AG09319 (cell line): ENCODE measurements at places on chromosomes 11 and 22.

GRCh38 chr11:57335023-57335342 lies 709 bp downstream of the SSRP1 start:
- no peak for DNase-seq

DNA sequence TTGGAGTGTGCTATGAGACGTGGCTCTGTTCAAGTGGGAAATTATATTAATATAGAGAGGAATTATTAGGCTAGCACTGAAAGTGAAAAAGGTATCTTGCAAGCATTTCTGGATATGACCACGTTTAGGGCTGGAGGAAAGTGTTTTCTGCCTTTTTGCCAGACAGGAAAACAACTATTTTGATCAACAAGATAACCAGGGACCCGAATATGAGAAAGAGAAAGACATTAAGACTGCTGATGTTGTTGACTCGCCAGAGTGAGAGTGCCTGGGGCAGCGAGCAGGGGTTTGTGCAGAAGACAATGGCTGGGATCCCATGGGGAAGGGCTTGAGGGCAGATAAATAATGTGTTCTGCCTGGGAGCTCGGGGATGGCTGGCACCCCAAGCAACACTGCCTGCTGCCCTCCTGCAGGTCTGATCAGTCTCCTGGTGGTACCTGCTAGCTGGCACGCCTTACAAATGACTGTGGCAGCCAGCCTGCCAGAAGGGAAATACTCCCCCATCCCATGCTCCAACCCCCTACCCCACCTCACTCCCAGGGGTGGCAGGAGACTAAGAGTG lies 23.1 kb upstream of the CHST1 start:
- DNase-seq = no peak

DNA sequence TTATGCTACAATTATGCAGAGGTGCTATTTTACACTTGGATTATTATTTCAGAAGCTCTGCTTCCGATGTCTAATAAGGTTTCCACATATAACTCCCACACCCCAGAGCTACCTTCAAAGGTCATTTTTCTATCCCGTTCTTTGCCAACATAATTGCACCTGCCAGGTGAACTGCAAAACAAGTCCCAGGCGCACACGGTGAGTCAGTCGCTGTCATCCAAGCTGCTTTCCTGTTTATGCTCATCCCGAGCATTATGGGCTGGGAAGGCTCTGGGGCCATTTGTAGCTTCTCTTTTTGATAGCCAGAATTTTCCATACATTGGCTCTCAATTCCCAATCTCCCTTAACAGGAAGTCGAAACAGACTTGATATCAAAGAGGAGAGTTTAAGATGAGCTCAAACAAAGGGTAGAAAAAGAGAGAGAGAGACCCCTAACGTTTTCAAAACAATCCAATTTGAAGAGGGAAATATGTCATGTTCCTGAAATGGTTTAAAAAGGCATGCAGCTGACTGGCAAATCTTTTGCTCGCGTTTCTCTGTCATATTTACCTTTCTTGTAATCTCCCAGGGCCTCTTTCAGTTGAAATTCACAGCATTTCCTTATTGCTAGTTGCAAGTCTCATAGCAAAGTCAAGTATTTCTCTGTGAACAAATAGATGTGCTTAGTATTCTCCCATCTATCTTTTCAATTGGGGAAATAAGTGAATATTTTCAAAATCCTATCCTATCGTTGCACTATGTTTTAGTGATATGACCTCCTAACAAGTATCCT lies 815.9 kb downstream of the KCNA4 start:
- DNase-seq = no peak

DNA sequence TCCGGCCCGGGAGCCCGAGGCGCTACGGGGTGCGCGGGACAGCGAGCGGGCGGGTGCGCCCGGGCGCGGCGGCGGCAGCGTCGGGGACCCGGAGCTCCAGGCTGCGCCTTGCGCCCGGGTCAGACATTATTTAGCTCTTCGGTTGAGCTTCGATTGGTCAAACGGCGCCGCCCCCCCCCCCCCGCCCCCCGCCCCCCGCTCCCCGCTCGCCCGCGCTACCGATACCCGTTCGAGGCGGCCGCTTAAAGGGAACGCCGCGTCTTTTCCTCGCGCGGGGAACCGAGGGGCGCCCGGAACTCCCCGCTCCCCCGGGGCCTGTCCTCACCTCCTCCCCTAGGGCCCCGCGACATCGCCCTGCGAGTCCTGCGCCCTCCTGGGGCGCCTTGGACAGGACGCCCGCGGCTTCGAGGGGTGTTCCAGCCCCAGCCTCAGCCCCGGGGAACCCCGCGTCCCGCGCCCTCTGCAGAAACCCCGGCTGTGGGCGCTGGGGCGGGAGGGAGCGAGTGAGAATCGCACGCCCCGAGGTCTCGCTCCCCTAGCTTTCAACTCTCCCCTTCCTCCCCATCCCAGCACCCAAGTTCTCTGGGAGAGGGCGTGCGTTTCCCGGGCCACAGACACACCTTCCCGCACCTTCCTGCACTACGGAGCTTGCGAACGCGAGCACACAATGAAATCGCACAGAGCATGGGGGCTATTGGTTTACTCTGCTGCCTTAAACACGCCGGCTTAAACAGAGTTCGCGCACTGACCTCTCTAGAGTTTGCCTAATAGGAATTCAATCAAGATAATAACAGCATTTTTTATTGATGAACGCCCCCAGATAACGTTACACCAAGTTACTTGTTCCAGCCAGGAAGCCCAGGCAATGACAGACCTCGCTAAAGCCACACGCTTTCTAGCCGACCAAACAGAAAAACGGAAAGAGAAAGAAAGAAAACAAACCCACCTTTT lies at the start of gene BDNF:
BDNF (minus strand) TSS at position 105 of the 951 bp plus-strand sequence. CDS start 41,891 bp downstream, outside the sequence.
- no peak for DNase-seq

GRCh38 chr22:35553341-35553740 lies 12.7 kb downstream of the RASD2 start:
- DNase-seq = no peak

GRCh38 chr11:65505466-65506289 lies 6.8 kb downstream of the MALAT1 start:
- DNase-seq = no peak

GRCh38 chr22:32823024-32823730 lies 21.7 kb downstream of the TIMP3 start:
- DNase-seq = no peak

GRCh38 chr11:112451250-112451649 lies 190.6 kb upstream of the PLET1 start:
- no peak for DNase-seq

DNA sequence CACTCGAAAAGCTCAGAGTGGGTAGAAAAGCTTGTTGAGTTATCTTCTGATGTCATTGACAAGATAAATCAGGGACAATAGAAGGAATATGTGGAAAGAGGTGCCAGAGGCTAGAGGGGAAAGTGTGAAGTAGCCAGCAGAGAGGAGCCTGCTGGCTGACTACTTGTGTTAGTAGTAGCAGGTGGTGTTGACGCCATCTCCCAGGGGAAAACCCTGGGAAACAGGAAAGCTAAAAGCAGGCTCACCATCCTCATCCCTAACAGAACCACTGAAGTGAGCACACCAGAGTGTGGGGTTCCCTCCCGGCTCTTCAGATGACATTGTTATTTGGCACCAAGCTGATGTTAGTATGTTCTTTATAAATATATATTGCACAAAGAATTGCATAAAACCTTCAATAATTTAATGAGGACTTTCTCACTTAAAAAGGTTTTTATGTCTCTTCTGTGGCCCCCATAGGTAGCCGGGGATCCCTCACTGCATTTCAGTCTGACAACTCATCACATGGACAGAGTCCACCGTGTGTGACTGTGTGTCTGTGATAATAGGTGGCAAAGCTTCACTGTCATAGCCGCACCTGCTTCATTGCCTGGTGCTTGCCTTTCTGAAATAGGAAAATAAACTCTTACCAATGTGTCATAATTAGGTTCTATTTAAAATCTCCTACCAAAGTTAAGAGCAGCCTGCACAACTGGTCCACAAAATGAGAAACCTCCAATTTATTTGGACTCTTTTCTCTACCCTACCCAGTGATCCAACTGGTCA lies 63.2 kb upstream of the TOP3B start:
- no peak for DNase-seq

DNA sequence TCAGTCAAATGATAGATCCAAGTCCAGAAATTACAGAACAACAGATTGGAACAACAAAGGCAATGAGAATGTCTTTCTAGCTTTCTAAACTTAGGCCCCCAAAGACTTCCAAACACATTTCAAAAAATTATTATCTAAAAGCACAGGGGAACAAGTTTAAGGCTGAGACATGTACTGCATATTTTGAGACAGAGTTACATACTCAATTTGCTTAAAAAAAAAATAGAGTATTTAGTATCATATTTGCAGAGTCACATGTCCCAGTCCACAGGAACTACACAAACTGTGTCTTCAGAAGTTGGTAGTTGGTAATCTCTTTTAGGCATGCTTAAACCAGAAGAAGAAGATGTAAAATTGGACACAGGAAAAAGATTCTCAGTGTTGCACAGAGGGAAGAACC lies 127.2 kb downstream of the MAML2 start:
- DNase-seq = no peak

DNA sequence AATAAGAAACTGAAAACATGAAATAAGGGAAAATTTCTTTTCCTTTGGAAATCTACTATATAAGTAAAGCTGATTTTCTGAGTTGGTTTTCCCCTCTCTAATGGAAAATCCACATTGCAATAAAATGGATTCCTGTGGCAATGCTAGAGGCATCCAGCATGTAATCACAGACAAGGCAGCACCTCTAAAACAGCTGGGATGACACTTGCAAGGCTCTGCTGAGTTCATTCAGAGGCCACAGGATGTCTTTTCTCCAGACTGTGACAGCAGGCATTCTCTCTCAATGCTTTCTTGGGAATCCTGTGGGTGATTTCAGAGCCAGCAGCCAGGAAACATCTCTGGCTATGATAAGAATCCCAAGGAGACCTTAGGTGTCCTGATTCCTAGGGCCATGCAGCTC lies 201.3 kb upstream of the BLID start:
- no peak for DNase-seq

GRCh38 chr11:76830639-76831327 lies 29.9 kb upstream of the ACER3 start:
- DNase-seq = peak; percentile 57

DNA sequence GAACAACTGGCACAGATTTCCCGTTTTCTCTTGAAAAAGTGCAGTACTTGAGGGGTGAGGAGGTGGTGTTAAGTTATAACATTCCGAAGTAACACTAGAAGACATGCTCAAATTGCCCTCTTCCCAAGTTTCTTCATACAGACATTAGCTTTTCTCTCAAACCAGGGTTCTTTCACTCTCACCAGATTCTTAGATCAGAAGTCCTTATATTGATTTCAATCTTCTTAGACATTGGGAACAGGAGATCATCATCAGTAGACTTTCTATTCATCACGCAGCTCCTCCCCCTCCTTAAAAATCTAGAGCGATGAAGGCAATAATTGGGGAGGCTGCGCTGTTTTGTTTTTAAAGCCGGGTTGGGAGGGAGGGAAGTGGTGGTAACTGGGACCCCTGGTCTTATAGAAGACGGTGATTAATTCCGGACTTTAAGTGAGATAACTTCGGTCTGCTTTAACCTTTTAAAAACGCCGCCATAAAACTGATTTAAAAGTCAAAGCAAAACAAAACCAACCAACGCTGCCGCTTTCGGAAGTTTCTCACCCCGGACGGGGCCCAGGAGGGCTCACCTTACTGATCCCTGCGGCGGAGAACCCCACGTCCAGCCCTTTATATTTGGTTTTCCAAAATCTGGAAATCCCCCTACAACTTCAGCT lies 665 bp downstream of the USP28 start:
- no peak for DNase-seq

GRCh38 chr22:18063306-18063705 lies 14.5 kb upstream of the PEX26 start:
- no peak for DNase-seq

- no peak for DNase-seq
Observed at GRCh38 chr11:16921019-16921418, 93.2 kb downstream of the PLEKHA7 start.

DNA sequence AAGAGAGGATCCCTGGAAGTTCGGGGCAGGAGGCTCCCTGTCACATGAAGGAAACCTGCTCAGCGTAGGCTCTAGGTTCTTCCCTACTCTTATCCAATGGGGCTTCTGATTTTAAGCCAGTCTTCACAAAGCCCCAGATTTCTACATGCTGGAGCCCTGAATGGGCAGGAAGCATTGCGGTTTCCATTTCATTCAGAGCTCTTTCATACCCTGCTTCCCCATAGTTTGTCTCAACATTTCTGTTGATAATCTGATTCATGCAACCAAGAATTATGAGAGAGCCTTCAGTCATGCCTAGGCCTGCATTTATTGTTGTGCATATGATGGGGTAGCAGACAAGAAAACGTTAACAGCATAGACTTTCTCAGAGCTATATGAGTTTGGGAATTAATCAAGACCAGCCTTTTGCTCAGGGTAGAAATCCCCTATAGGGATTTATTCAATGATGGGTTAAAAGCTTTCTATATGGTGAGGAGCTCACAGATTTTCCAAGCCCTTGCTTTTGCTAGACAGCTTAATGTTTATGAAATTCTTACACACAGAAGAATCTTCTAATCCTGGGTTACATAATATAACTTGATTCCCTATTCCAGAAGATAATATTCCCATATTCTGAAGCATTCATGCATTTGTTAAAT lies 15.9 kb downstream of the OR51B4 start:
- DNase-seq = no peak

DNA sequence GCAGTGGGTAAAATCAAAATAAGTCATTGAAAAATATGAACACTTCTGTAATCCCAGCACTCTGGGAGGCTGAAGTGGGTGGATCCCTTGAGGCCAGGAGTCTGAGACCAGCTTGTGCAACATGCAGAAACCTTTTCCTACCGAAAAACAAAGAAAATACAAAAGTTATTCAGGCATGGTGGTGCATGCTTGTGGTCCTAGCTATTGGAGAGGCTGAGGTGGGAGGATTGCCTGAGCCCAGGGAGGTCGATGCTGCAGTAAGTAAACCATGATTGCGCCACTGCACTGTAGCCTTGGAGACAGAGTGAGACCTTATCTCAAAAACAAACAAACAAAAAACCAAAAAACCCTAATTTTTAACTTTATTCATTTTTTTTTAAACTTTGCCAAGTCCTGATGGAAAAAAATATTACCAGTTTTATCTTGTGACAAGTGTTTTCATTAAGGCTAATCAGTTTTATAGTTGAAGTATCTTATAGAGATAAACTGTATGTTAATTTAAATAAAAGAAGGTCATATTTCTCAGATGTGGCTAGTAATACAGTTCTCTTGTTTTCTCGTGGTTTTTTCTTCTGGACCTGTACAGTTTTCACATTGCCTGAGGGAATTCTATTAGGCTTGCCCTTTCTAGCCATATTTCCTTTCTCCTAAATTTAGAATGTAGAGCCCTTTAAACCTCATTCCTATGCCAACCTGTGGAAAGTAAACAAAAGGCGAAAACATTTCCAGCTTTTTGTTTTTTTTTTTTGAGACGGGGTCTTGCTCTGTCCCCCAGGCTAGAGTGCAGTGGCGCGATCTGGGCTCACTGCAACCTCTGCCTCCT lies 9.4 kb downstream of the HIPK3 start:
- peak; percentile 56 for DNase-seq

- DNase-seq = peak; percentile 18
Observed at GRCh38 chr11:131370090-131370751, at the start of gene NTM. NTM (plus strand) TSS chr11:131370615.

GRCh38 chr11:100863080-100863581 lies 176.0 kb downstream of the ARHGAP42 start:
- DNase-seq = peak; percentile 97

GRCh38 chr22:50737728-50738648 lies at the start of gene ACR:
ACR (plus strand) TSS chr22:50738204; CDS start chr22:50738236, 32 bp downstream.
- DNase-seq = no peak

- DNase-seq = no peak
Observed at GRCh38 chr22:37968452-37969251, 15.2 kb downstream of the POLR2F start.
